ENCODE measurements at places on chromosomes 3 and 15.
A peak's percentile ranks its signal among the peaks of the same experiment; 100 is the strongest.

DNA sequence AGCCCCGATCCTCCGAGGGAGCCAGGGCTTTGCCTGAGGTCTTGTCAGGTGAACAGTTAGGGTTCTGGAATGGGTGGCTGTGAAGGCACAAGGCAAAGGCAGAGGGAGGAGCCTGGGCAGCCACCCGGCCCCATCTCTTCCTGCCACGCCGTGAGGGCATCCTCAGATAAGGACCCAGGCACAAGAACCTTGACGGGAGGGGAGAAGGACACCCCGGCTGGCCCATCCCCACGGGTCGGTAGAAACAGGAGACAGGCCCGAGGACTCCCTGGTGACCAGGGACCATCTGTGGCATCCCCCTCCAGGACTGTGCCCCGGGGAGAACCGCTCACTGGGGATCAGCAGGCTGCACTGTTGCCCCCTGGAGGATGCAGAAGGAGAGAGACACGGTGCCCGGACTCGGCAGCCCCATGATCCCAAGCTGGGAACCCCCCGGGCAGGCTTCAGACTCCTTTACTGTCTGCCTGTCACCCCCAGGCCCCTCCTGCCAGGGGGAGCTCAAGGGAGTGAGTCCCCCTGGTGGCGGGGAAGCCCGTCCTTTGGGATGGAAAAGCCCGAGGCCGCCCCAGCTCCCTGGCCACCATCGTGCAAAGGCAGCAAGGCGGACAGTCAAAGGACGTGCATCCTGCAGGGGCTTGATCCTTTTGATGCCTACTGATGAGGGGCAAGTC, 12.3 kb upstream of the PCSK6 start:
- peak; percentile 28 for DNase-seq

DNA sequence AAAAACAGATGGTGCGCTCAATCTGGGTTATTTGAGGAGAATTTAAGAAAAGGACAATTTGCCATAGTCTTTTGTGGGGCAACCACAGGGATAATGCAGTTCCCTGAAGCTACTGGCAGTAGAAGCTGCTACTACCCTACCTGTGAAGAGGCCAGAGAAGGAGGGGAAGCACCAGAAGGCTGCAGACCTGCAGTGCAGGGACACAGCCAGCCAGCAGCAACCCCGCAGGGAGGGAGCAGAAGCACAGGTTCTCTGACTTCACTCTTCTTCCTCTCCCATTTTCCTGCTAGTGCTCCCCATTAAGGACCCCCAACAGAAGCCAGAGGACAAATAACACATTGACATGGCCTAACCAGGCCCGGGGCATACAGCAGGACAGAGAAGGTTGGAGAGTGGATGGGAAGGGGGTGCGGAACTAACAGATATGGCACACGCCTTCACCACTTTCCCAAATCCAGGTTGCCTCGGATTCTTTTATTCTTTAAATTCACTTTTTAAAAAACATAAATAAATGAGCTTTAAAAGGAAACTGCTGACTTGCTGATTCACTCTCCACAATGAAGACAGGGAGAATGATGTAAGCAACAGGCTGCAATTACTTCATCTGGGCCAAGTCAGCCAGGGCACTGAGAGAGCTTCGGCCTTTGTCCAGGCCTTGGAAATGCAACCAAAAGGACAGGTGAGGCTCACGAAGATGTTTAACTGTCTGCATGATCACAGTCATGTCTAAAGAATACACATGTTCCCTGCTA, 30.1 kb downstream of the POPDC2 start:
- DNase-seq: no peak

GRCh38 chr3:160038862-160039562, 50.4 kb downstream of the IL12A start:
- no peak for DNase-seq

- DNase-seq: no peak
Observed at GRCh38 chr3:177145381-177145780, 51.9 kb downstream of the TBL1XR1 start.

DNA sequence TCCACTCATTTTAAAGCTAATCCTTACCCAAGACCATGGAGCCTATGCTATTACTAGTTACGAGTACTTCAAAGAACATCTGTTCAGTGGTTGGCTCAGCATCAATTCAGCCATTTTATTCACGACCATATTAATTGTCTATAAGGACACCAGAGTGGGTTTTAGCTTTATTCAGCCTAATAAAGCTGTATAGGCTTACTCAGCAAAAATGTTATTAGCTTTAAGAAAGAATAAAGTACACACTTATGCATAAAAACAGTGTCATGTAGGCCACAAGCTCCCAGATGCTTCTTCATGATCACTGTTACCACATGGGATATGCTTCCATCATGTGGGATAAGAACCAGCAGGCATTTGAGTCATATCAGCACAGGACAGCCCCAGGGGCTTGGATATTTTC, 87.4 kb upstream of the GPR149 start:
- no peak for DNase-seq

GRCh38 chr15:70831094-70831911, 22.7 kb downstream of the LARP6 start:
- DNase-seq: no peak

DNA sequence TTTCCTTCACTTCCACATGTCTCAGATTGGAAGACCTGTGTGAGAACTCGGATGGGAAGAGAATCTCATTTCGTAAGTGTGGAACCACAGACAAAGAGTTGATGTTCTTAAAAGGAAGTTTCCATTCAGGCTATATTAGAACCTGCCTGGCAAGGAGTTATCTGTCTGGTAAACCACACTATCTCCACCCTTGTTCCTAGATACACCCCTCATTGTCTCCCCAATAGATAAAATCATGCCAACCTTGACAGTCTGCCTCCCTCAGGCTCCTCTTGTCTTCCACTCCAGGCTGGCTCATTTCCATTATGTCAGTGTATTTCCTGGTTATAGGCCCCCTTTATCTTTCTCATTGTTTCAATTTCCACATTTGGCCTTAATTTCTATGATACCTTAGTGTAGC, 89.2 kb downstream of the TMEM108 start:
- DNase-seq: no peak

- no peak for DNase-seq
Observed at GRCh38 chr15:34370643-34371042, 3.6 kb upstream of the LPCAT4 start.

GRCh38 chr3:142664311-142664710, 59.5 kb upstream of the TRPC1 start:
- DNase-seq: no peak

DNA sequence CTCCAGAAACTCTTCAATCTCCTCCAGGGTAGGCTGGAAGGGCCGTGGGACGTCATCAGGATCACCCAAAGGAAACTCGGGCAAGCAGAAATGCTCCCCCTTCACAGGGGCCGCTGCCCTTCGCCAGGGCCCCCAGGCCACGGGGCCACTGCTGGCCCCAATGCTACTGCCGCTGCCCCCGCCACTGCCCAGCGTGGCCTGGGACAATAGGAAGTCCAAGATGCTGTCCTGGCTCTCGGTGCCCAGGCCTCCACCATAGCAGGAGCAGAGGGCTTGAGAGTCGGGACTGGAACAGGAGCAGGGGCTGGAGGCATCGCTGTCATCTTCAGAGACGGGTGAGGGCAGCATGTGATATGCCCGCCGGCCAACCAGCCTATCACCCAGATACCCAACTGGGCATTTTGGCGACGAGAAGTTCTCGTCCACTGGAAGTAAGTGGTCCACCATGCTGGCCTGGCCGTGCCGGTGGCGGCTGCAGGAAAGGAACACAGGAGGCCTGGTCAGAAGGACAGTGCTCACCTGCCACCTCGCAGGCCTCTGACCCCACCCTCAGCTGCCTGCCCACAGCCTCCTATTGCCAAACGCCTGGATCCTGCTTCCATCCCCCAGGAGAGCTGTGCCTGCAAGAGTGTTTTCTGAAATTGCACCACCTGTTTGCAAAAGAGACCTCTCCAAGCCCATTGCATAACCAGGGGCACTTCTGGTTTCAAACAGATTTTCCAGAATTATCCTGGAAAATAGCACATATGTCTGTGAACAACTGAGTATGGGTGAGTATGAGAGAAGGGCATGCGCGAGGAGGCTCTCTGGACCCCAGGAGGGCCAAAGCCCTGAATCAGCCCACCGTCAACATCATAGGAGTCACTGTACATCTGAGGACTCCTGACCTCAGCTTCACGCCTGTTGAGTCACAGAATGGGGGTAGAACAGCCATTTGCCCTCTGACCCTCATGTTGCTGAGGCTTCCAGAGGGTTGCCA, 4.4 kb downstream of the KLF15 start:
- DNase-seq: no peak

DNA sequence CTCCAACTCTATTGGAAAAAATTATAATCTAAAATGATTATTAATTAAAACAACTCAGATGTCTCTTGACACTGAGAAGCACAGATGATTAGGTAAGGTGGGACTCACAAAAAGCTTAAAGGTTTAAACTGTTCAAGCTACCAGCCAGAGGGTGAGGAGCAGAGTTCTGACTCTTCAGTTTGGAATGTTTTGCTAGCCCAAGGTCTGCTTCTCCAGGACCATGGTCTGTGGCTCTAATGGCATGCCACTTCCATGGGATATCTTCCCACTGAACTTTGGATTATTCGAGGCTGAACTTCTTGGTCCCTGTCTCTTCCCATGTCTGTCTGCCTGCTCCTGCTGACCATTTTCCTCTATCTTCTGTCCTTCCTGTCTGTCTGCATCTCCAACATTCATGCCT, 49.2 kb downstream of the CACNA2D3 start:
- DNase-seq: no peak

DNA sequence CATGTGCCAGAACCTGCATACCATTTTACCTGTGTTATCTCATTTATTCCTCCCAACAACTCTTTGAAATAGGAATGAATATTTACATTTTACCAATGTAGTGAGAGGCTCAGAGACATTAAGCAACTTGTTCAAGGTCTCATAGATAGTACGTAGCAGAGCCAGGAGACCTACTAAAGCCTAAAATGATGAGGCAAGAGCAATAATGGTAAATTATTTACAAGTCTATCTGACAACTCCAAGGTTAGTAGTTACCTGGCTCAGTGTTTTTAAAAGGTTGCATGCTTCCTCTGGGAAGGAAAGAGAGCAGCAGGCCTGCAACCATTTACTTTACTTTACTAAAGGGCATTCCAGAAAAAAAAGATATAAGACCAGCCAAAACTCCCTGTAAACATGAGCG, 103.0 kb downstream of the CFAP20DC start:
- no peak for DNase-seq

DNA sequence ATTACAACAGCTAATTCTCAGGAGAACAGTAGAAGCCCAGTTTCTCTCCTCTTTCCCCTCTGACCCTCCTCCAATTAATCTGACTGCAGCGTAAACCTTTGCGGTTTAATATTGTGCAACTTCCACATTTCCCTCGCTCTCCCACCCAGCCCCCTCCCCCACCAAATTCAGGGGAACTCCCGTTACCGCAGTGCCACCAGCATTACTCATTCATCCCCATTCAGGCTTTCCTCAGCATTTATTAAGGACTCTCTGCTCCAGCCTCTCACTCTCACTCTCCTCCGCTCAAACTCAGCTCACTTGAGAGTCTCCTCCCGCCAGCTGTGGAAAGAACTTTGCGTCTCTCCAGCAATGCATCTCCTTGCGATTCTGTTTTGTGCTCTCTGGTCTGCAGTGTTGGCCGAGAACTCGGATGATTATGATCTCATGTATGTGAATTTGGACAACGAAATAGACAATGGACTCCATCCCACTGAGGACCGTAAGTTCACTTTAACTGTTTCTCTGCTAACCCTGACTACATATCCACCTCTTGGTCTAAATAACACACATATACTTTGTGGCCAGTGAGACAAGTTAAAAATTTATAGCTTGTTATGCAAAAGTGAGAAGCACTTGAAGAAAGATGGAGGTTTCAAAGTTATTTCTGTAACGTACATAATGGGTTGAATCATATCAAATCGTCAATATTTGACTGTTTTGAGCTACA, at the start of gene PTX3:
TSS of gene PTX3 (plus strand) at position 268 of the 709 bp plus-strand sequence. CDS start at position 352, 84 bp downstream.
- no peak for DNase-seq

- DNase-seq: no peak
Observed at GRCh38 chr3:151553888-151554287, 93.0 kb upstream of the IGSF10 start.

GRCh38 chr3:49132437-49133225, at the start of gene LAMB2:
TSS of gene LAMB2 (minus strand) at chr3:49133050. CDS start at chr3:49132867, 183 bp downstream.
- DNase-seq: no peak

DNA sequence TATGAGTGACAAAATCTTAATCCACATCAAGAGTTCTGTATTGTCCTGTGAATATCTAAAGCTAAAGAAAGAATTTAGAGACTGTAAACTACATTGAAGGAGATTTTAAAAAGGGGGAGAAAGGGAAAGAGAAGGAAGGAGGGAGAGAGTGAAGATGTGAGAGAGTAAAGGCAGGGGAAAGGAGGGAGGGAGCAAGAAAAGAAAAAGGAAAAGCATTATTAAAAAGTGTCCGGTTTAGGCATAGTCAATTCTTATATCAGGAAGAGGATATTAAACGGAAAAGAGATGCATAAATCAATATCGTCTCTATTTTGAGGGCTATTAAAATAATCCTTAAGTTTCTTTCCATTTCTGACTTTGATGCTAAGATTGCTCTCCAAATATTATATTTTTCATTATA, 332.1 kb downstream of the ROBO2 start:
- no peak for DNase-seq

- no peak for DNase-seq
Observed at GRCh38 chr3:78670094-78670493, 1097.7 kb downstream of the ROBO1 start.

GRCh38 chr3:170159459-170159858, 22.1 kb downstream of the PHC3 start:
- no peak for DNase-seq

DNA sequence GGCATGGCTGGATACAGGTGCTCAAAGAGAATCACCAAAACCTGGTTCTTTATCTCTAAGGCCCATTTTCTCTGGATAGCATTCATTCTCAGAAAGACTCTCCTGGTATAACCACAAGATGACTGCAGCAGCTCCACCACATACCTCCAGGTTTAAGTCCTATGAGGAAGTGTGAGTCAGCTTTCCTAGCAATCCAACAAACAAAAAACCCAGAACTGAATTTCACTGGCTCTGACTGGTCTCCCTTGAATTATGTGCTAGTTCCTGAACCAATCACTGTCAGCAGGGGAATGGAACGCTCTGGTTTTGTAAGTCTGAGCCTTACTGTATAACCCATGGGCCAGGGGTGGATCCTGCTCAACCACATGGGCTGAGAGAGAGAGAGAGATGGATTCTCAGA, 27.2 kb downstream of the MRPL46 start:
- no peak for DNase-seq

DNA sequence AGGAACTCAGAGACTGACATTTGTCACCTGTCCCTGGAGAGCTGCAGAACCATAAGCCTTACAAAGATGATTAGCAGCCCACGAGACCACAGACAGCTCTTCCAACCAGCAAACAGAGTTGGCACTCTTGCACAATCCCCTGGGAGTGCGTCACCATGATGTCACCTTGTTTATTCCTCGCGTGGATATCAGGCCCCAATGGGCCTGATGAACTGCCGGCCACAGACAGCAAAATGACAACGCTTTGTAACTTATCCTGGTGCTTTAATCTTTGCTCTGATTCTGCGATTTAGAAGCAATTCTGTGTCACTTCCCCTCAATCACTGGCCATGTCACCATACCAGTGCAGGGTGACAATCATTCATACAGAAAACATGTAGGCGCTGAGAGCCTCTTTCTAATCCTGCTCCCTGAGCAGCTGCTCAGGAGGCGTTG, 89.2 kb downstream of the TAMM41 start:
- no peak for DNase-seq

All from stimulated activated naive CD4-positive, alpha-beta T cell treated with Interleukin-2 at 50 U/mL for 16 hours (primary cell).